Umbilical cord (tissue), 2 donors: ENCODE measurements at places on chromosomes 6 and 20. TPM values are rescaled to one million over a fixed set of nuclear protein-coding genes. Genes with fewer than 3 reads are reported as not detected.

The EYA2 gene
- 2.2 TPM for total RNA-seq

The DTD1 gene
- 20.2 TPM for total RNA-seq

The HSPA1L gene
- 1.4 TPM for total RNA-seq

DNA sequence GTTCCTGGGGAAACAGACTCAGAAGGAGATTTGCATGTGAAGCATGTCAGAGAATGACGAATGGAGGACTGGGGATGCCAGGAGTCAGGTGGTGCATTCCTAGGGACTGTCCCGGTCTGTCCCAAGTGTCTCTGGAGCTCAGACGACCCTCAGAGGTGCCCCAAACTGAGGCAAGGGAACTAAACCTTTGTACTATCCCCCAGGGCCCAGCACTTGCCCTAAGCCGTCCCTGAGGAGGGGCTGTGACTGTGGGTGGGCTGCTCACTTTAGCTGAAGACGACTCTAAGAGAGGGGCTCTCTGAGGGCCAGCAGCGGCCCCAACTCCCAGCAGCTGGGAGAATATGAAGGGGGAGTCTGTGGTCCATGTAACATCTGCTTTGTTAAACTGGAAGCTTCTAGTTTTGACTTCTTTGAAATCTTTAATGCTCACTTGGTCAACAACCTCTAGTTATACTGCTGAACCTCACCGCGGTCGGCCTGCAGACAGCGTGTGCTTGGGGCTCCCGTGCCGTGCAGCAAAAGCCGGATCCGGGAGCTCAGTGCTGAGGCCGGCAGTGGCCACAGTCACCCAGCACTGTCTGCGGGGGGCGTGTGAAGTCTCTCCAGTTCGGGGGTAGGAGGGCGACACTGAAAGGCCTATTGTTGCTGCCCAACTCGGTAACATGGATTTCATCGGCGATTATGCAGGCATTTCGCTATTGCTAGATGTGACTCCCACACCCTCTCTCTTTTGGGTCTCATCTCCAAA, 34.2 kb downstream of the TUBB2B start:
- no peak for DNase-seq
